ENCODE measurements at places on chromosomes 6 and 20.
A peak's percentile ranks its signal among the peaks of the same experiment; 100 is the strongest.

DNA sequence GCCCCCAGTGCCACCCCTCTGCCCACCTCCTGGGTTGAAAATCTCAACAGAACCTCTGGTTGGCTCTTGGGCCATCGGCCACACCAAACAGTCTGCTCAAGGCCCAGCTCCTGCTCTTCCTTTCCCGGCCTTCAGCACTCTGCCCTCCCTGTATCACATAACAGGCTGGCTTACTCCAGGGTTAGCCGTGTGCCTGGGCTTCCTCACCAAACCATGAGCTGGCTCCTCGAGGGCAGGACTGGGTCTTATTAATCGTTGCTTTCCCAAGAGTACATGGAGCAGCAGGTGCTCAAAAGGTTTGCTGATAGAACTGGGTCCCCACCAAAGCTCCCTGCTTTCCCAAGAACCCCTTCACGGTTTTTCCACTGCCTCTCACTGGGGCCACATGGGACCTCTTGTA, 12.7 kb upstream of the FAM83C start:
- DNase-seq: no peak

DNA sequence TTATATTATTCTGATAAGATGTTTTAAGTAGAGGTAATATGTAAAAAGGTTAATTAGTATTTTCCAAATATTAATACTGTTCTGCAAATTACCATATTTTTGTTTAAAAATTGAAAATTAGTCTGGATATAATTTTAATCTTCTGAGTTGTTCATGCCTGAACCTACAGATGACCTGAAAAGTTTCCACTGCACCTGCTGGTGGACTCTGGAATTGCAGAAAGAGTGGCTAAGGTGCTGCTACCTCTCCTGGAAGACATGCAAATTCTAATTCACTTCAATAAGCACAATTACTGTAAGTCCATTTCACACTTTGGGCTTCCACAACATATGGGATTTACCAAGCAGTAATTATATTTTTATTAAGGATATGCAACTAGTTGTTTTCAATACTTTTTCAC, 77.7 kb upstream of the OLIG3 start:
- DNase-seq: peak; percentile 66

DNA sequence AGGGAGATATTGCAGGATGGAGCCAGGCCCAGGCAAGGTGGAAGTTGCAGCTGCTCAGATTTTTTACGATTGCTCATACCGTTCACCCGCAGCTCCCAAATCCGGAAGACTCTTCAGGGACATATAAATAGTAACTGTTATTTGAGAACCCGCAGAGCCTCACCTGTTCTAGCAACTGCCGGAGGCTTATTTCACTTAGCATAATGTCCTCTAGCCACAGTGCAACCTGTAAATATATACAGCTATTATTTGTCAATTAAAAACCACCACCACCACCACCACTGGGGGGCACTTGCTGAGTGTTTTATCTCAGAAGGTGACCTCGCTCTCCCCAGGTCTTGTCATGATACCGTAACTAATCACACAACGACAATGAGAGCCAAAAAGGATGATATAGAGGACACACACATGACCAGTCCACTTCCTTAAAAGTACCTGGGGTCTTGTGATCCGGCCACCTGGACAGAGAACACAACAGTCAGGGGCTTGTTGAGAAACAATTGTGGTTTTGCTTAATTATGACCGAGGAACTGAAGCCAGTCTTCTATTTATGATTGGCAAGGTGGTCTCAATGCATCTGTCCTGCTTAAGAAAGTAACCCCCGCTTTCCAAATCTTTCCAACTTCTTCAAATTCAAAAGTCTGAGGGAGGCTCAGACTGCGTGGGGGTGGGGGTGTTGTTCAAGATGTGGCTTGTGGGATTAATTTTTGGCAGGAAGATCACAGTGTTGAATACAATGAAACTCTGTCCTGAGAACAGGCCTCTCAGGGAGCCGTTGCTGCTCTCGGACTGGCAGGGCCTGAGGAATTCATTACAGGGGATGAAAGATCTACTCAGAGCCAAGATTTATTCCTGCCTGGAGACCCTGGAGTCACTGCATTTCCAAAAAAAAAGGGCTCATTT, 107.7 kb upstream of the PRND start:
- peak; percentile 61 for DNase-seq

GRCh38 chr20:5887386-5887785, 62.9 kb downstream of the TRMT6 start:
- no peak for DNase-seq

- DNase-seq: peak; percentile 2
These were observed 56.2 kb upstream of the PREP start for GRCh38 chr6:105459049-105459448.

DNA sequence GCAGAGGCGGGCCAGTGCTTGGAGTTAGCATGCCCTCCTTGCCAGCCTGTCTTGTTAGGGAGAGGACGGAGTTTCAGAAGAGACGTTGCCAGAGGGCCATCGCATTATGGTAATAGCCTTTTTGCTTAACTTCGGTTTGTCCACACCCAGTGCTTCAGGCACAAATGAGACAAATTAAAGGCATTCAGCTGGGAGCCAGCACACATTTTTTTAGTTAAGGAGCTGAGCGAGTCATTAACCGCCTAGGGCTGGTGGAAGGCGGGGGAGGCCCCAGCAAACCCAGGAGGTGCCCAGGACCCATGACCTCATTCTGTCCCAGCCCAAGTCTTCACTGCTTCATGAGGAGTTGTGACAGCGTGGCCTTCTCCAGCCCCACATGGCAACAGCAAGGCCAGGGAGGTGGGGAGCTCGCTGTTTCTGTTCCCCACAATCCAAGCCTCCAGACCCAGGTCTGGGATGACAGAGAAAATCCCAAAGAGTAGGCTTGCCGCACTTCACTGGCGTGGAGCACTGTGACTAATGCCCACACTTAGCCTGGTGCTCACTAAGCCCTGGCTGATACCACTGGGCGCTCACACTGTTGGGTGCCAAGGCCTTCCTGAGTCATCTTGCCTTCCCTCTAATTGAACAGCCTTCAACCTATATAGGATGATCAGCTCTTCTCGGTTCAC, 237.1 kb downstream of the ANKRD60 start:
- peak; percentile 31 for DNase-seq

DNA sequence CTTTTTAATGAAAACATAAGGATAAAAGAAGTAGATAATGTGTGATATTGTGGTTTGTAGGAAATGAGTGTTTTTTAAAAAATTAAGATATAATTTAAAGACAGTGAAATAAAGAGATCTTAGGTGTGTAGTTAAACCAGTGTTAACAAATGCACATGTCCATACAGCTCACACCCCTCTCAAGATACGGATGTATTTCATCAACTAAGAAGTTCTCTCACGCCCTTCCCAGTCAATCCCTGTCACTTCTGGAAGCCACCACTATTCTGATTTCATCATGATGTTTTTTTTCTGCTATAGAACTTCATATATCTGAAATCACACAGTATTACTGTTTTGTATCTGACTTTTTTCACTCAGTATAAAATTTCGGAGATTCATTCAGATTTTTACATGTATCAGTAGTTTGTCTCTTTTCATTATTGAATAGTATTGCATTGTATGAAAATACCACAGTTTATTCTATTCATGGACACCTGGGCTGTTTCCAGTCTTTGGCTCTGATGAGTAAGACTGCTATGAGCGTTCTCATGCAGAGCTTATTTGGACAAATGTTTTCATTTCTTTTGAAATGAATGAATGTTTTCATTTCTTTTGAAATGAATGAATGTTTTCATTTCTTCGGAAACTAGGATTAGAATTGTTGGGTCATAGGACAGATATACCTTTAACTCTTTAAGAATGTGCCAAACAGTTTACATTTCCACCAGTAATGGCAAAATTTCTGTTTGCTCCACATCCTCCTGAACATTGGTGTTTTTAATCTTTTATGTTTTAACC, 49.7 kb upstream of the ELOVL5 start:
- DNase-seq: no peak

GRCh38 chr20:36318166-36318565, 12.0 kb downstream of the DLGAP4 start:
- DNase-seq: no peak

DNA sequence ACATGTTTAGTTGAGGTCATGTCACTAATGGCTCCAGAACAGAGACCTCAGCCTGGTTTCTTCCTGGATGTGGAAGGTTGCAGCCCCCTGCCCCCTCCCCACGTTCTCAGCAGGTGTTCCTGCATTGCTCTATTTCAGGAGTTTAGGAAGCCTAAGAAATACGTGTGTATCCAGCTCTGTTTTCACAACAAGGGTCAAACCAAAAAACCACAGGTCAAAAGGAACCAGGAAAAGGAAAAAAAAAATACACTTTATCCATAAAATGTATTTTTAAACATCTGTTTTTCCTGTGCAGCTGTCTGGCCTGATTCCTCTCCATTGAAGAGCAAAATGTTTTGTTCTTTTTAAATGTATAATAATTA, 107.9 kb upstream of the PLEKHG1 start:
- no peak for DNase-seq

DNA sequence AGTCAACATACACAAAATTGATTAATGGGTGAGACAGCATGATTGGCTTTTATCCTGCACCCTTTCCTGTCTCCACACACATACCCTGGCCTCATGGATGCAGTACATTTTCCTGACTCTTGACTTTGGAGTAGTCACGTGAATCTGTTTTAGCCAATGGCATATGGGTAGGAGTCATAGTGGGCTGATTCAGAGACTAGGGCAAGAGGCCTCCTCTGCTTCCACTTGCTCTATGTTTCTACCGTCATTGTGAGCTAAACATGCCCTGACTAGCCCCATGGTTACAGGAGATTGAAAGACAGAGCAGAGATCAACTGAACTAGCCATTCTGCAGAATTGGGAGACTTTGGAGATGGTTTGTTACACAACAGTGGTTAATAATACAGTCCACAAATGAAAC, 850.0 kb downstream of the DHX35 start:
- DNase-seq: no peak

DNA sequence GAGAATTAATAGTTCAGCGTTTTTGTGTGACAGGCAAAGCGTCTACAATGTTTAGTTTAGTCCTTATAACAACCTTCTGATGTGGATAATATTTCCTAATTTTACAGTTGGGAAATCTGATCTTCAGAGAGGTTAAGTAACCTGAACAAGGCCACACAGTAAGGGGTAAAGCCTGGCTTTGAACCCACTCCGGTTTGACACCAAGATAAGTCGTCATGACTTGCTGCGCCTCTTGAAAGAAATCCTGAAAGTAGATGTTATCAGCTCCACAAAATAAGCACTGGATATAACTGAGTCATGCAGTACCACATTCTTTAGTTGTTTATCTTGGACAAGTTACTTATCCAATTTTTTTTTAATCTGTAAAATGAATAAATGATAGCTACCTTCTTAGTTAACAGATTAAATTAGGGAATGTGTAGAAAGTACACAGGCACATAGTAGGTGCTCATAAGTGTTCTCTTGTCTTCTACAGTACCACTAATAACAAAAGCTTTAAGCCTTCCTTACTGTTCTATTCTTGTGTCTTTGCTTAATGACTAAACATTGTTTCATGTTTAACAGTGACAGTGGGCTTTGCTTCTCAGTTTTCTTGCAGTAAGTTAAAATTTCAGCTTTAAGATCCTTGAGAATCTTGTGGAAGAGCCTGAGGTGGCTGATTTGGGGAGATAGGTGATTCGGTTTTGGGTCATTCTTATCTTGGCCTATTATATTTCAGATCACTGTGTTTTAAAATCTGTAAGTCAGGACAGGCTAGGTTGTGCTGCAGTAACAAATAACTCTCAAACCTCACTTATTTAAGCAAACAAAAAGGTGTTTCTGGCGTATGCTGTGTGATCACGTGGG, 2.1 kb downstream of the HIVEP1 start:
- no peak for DNase-seq

DNA sequence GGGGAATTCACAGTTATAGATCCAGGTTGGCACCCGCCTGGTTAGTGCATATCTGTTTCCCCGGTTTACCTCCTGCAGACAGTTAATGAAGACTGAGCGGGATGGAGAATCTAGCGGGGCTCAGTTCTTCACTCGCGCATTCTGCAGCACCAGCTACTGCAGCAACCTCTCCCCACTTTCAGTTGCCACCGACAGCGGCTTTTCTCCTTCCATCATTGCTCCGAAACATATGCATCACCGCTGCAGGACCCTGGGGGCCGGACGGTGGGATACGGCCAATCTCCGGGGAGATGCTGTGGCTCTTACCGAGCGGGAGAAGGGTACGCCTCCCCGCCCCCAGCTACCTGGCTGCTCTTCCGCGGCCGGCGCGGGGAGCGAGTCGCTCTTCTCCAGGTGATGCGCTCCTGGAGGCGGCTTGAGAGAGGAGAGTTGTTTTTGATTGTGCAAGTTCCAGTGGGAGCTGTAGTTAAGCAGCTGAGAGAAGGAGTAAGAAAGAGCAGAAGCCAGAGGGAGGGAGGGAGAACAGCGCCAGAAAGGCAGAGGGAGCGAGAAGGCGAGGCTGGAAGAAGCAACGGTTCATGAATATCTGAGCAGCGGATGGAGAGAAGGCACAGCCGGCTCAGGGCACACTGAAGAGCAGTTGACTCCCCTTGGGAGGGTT, at the start of gene SGK1:
Gene SGK1 (minus strand): TSS at position 642 of the 661 bp plus-strand sequence. CDS start 652 bp downstream, outside the sequence.
- peak; percentile 16 for DNase-seq

DNA sequence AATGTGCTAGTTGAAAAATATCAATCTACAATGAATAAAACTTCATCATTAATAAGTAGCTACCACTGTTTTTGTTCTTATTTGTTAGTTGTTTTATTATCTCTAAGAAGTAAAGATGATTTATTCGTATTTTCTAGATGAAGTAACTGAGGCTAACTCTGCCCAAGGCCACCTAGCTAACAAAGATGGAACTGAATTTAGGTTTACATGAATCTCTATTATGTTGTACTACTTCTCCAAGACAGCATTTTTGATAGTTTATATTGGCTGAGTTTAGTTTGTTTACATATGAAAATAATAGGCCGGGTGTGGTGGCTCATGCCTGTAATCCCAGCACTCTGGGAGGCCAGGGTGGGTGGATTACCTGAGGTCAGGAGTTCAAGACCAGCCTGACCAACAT, 121.5 kb downstream of the NCOA3 start:
- DNase-seq: no peak

DNA sequence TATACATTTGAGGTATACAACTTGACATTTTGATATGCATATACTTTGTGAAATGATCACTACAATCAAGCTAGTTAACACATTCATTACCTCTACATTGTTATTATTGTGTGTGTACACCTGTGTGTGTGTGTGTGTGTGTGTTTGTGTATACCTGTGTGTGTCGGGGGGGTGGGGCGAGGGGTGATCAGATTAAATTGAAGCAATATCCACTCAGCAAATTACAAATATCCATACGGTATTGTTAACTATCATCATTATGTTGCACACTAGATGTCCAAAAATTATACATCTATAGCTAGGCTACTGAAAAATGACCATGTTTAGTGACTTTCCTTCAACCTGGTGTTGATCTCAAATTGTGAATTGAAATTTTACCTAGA, 1.8 kb downstream of the RHAG start:
- DNase-seq: no peak

GRCh38 chr6:41269166-41269565, 17.3 kb downstream of the TREM1 start:
- no peak for DNase-seq

All from activated naive CD8-positive, alpha-beta T cell treated with anti-CD3 and anti-CD28 coated beads, Interleukin-2, amount 50 U/mL, for 24 hours (primary cell).